ENCODE measurements at places on chromosomes 11 and 22.

- no peak for DNase-seq
Measured at GRCh38 chr22:46390652-46391301, 55.3 kb downstream of the TRMU start.

GRCh38 chr11:118272001-118272400 is 7.9 kb upstream of the MPZL2 start:
- no peak for DNase-seq

- DNase-seq: no peak
Measured at GRCh38 chr11:47850337-47850736, 2.2 kb upstream of the NUP160 start.

GRCh38 chr11:72548463-72548862 is 114.1 kb upstream of the CLPB start:
- no peak for DNase-seq

DNA sequence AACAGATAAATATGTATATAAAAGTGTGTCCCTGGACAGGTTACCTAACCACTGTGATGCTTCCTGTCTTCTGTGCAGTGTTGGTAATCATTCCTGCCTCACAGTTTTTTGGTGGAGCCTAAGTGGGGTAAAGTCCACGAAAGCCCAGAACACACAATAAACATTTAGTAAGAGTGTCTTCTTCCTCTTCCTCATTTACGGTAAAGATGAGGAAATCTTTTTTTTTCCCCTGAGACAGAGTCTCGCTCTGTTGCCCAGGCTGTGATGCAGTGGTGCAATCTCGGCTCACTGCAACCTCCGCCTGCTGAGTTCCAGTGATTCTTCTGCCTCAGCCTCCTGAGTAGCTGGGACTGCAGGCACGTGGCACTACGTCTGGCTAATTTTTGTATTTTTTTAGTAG is 117.1 kb downstream of the LDLRAD3 start:
- DNase-seq: no peak

DNA sequence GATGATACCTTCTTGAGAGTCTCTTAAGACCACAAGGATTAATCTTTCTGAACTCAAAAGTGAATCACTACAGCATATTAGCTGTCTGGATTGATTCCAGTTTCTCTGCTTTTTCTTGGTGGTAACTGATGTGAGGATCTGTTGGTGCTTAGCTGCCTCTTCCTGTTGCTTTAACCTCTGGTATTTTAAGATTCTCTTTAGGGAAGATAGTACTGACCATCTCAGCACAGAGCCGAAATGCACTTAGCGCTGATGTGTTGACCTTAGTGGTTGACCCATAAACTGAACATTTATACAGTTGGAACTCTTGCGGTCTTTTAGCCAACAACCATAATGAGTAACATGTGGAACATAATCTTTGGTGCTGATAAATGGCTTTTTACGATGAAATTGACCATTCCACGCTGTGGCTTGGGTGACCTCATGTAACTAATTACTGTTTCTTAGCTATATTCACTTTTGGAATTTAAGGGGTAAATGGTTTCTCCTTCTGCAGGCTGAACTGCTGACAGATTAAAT is 33.7 kb downstream of the APLP2 start:
- DNase-seq: no peak

DNA sequence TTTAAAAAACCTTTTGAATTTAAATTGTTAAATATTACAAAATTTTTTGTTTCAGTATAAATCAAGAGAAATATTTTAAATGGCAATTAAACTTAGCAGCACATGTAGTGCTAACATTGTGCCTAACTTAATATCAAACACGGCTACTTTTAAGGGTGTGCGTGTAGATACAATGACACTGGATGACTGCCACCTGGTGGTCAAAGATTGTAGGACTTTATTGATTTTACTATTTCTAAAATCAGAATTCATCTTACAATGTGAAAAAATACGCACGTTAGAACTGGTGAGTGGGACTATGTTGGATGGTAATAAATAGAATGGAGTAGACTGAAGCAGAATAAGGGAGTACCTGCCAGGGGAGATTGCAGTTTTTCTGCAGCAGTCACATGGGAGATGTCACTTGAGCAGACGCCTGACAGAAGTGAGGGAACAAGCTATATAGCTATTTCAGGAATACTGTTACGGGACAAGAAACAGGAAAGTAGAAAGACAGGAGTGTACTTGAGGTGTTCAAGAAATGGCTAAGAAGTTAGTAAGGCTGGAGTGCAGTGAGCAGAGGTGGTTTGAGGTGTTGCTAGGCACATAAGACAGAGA is 52.9 kb downstream of the UVRAG start:
- peak; percentile 21 for DNase-seq
